ENCODE measurements at places on chromosomes 1 and 21.

GRCh38 chr1:112445596-112445995 is 49.6 kb downstream of the CTTNBP2NL start:
- no peaks in the 10 kb centered on the region for H3K36me3 ChIP-seq
- H3K4me3 ChIP-seq: no peak overlapping the region

DNA sequence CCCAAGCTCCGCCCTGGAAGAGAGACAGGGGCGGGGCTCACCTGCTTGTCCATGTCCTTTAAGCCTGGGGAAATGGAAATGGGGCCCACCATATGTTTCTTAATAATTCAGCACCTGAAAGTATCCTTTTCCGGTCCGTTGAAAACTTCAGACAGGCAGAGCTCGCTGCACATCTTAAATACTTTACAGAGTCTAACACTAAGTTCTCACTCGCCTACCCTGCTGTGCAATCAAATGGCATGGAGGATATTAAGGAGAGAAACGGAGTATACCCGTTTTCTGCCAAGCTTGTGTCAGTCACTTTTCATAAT is 467 bp upstream of the CC2D1B start:
- H3K4me1 ChIP-seq: peaks cover 24% of the 10 kb centered on the region
- H3K36me3 ChIP-seq: peaks cover 23% of the 10 kb centered on the region
- DNase-seq: no peak

DNA sequence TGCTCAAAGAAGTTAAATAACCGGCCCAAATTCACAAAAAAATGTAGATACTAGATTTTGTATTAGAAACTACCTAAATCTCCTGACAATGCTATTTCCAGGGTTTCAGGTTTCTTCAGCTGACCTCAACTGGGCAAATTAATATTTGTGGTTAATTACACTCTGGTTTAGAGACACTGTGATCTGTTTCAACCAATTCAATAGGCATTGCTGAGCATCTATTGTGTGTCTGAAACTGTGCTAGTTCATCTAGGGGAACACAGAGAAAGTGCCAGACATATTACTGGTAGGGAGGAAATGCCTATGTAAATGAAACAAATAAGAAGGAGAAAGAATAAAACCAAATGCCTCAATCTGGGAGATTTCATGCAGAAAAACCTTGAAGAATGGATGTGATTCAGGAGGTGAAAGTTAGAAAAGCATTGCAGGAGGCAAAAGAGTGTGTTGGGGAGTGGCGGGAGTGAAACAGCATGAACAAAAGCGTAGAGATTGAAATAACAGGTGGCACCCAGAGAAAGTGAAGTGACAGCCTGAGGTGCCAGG is 51.3 kb upstream of the IVNS1ABP start:
- no peak for DNase-seq
- no peaks in the 10 kb centered on the region for H3K4me1 ChIP-seq

- H3K4me3 ChIP-seq: no peak overlapping the region
- no peaks in the 10 kb centered on the region for H3K27me3 ChIP-seq
- DNase-seq: no peak
- no peaks in the 10 kb centered on the region for H3K36me3 ChIP-seq
- H3K4me1 ChIP-seq: no peaks in the 10 kb centered on the region
Observed at GRCh38 chr21:15928686-15929425, 199.1 kb downstream of the USP25 start.

- H3K27ac ChIP-seq: no peak overlapping the region
- H3K27me3 ChIP-seq: no peaks in the 10 kb centered on the region
- no peak overlapping the region for H3K4me3 ChIP-seq
- H3K4me1 ChIP-seq: no peaks in the 10 kb centered on the region
- DNase-seq: no peak
- H3K36me3 ChIP-seq: no peaks in the 10 kb centered on the region
Observed at GRCh38 chr1:99557546-99558202, 88.2 kb upstream of the PALMD start.

DNA sequence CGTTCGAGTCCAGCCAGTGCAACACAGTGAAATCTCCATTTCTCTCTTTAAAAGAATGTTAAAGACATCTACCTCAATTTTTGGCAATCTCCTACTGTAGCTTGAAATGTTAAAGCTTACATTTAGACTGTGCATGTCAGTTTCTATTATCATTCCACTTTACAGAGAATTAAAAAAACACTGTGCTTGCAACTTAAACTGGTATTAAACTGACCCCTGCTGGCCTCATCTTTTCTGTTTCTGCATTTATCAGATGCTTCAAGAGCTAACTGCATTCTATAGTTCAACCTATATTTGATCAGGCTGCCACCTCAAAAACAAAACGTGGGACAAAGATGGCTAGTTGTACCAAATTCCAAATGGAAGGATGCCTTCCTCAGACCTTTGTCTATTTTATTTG is 226.5 kb downstream of the SMYD3 start:
- no peak overlapping the region for H3K27ac ChIP-seq
- no peak overlapping the region for H3K4me3 ChIP-seq
- no peaks in the 10 kb centered on the region for H3K4me1 ChIP-seq
- H3K36me3 ChIP-seq: no peaks in the 10 kb centered on the region
- H3K27me3 ChIP-seq: no peaks in the 10 kb centered on the region

GRCh38 chr1:53259932-53260331 is 21.6 kb upstream of the MAGOH start:
- H3K27me3 ChIP-seq: no peaks in the 10 kb centered on the region
- DNase-seq: no peak
- no peak overlapping the region for H3K27ac ChIP-seq
- H3K4me3 ChIP-seq: no peak overlapping the region
- H3K36me3 ChIP-seq: peaks cover 55% of the 10 kb centered on the region
- H3K4me1 ChIP-seq: no peaks in the 10 kb centered on the region

DNA sequence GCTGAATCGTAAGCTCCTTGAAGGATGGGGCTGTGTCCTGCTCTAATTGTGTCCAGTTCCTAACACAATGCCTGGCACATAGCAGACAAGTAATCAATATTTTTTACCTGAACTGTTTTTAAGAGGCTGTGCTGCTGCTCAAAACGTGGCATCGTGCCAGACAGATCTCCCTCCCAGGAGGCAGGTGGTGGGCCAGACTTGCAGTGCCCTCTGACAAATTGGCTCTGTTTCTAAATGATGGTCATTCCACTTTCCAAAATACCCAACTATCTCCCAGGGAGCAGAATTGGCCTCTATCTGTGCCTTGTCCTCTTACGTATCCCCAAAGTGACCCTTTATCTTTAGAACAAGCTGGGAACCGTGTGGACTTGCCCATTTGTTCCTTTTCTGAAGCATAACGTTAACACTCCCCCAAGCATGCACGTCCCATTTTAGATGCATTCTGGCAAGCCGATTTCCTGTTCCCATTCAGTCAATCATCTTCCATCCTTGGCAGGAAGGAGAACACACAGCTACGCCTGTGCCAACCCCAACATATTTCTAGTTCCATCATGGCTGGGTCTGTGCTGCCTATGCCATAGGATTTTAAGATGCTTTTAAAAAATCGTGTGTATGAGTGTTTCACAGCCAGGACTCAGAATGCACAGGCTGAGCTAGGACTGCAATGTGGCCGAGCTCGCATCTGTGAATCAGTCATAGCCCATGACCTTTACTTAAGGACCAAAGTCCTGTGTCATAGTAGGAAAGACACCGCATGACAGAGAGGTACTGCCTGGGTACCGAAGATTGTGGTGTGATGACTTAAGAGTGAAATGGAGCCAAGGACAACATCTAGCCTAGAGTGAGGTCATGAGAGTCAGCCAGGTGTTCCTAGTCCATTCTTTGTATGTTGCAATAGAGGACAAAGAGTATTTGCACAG is 408.6 kb downstream of the PRDM2 start:
- no peaks in the 10 kb centered on the region for H3K27me3 ChIP-seq
- no peak overlapping the region for H3K27ac ChIP-seq
- H3K4me1 ChIP-seq: no peaks in the 10 kb centered on the region
- no peak overlapping the region for H3K4me3 ChIP-seq
- DNase-seq: no peak
- no peaks in the 10 kb centered on the region for H3K36me3 ChIP-seq

DNA sequence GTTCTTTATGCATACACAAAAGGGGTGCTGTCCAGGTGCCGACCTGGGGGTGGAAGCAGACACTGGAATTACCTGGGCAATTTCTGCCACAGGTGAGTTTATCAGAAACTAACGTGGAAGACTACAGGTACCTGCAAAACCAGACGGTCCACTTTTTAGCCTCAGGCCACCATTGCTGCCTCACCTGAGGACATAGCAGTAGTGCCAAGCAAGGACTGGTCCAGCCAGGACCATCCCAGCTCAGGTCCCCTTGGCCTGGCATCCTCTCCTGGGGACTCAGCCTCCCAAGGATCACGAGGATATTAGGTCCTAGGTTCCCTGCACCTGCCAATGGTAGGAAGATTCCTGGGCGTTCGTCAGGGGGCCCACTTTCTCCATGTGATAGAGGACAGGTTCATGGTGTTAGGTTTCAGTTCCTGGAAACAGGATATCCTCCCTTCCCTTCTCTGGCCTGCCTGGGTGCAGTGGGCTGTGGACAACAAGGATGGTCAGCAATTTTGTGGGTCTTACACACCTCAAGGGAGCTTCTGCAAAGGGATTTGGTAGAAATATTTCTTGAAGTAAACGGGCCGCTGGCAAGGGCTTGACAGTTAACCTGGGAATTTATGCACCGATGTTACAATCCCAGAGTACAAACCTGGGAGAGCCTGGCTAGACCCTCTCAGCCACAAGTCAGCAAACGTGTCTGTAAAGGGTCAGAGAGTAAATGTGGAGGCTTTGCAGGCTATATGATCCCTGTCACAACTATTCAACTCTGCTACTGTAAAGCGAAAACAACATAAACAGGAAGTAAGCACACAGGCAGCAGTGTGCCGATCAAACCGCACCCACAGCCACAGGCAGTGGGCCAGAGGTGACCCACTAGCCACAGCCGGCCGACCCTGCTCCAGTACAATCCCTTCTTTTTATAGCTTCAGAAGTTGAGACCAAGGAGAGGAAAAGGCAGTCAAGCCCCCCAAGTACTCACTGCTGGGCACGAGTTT is 71.4 kb upstream of the RAB4A start:
- H3K4me1 ChIP-seq: peaks cover 24% of the 10 kb centered on the region
- H3K36me3 ChIP-seq: no peaks in the 10 kb centered on the region
- no peak overlapping the region for H3K4me3 ChIP-seq
- peak; percentile 27 for DNase-seq

DNA sequence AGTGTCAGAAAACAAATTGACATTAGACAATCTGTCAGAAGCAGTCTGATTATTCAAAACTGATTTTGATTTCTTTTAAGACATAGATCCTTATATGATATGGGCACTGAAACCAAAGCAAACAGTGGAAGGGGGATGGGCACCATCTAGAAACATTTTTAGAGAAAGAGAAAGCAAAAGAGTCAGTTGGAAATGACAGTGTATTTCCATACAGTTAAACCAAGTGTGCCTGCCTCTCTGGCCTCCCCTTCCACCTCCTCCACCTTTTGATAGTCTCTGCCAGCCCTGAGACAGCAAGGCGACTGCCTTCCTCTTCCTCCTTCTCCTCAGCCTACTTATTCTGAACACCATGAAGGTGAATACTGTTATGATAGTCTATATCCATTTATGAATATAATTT is 949.7 kb downstream of the AMY1C start:
- H3K27me3 ChIP-seq: no peaks in the 10 kb centered on the region
- H3K4me1 ChIP-seq: no peaks in the 10 kb centered on the region
- DNase-seq: no peak

DNA sequence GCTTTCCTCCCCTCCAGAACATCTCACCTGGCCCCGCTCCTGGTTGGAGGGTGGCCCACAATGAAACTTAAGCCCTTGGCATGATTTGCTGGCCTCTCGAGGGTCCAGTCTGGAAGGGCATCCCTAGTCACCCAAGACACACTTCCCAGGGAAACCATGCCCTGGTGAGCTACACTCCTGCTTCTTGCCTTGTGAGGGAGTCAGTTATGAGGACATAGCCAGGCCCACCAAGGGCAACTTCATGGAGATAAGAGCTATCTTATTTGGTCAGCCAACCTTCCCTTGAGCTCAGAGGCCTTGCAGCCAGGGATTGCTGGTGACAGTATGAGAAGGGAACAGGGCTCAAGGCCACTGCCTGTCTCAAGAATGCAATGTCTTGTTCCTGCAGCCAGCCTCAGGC is 9.7 kb downstream of the TNR start:
- no peak for DNase-seq
- no peaks in the 10 kb centered on the region for H3K27me3 ChIP-seq
- no peak overlapping the region for H3K27ac ChIP-seq
- no peaks in the 10 kb centered on the region for H3K4me1 ChIP-seq
- H3K4me3 ChIP-seq: no peak overlapping the region

DNA sequence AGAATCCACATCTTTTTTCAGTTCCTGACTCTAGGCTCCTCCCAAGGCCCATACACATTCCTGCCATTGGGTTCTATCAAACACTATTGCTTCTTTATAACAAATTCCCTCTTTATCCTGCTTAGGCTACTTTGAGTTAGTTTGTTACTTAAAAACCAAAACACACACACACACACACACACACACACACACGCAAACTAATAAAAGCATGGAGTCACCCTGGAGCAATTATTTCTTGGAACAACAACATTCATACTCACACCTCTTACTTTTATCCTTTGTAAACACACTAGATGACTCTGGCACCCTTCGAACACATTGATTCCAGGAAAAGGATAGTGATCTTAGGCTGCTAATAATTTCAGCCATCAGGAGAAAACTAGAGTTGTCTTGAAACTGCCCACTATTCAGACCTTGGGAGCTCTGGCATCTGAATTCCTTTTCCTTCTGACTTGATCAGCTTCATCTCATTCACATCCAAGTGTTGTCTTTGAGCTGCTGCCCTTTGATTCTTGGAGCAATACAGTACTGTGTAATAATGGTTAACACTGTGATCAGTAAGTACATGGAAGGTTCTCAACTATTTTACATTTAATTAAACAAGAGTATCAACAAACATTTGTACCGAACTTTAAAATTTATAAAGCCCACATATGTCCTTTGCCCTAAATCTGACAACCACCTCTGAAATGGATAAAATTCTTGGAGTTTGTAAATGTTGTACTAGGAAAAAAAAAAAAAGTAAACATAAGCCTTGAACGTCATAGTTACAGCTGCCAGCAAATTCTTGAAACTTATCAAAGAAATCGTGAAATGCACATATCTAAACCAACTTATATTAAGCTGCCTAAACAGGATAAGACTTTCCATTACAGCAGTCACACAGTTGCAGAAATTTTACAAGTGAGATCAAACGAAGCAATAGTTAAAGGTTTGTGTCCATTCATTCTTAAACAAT is 2.8 kb upstream of the SEC22B start:
- H3K4me1 ChIP-seq: peaks cover 2% of the 10 kb centered on the region
- H3K36me3 ChIP-seq: no peaks in the 10 kb centered on the region
- no peak overlapping the region for H3K27ac ChIP-seq
- H3K27me3 ChIP-seq: peaks cover 2% of the 10 kb centered on the region
- H3K4me3 ChIP-seq: no peak overlapping the region

- H3K36me3 ChIP-seq: no peaks in the 10 kb centered on the region
- no peak overlapping the region for H3K27ac ChIP-seq
- DNase-seq: no peak
- H3K27me3 ChIP-seq: no peaks in the 10 kb centered on the region
Observed at GRCh38 chr1:24003331-24003972, 23.3 kb upstream of the SRSF10 start.

GRCh38 chr1:91234181-91234580 is 170.5 kb downstream of the HFM1 start:
- no peak overlapping the region for H3K4me3 ChIP-seq
- no peaks in the 10 kb centered on the region for H3K36me3 ChIP-seq
- no peaks in the 10 kb centered on the region for H3K27me3 ChIP-seq
- no peaks in the 10 kb centered on the region for H3K4me1 ChIP-seq

GRCh38 chr1:233379869-233380438 is 52.4 kb downstream of the MAP3K21 start:
- no peaks in the 10 kb centered on the region for H3K4me1 ChIP-seq
- peak overlapping the region; percentile 1 for H3K27ac ChIP-seq
- no peak for DNase-seq
- H3K4me3 ChIP-seq: no peak overlapping the region
- no peaks in the 10 kb centered on the region for H3K27me3 ChIP-seq
